ENCODE measurements at places on chromosomes 12 and 14. TPM values are rescaled to one million over a fixed set of nuclear protein-coding genes. Genes with fewer than 3 reads are reported as not detected.

DNA sequence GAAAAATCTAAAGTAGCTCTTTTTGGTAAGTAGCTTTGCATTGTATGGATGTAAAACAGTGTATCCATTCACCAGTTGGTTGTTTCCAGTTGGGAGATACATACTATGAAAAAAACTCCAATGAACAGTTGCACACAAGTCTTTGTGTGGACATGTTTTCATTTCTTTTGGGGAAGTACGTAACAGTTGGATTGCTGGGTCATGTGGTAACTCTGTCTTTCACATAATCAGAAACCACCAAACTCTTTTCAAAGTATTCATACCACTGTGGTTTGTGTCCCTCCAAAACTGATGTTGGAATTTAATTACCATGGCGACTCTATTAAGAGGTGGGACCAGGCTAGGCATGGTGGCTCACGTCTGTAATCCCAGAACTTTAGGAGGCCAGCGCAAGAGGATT, 58.9 kb upstream of the RESF1 start:
- no peak for DNase-seq
- H3K27ac ChIP-seq: no peak overlapping the region
- no peaks in the 10 kb centered on the region for H3K36me3 ChIP-seq

DNA sequence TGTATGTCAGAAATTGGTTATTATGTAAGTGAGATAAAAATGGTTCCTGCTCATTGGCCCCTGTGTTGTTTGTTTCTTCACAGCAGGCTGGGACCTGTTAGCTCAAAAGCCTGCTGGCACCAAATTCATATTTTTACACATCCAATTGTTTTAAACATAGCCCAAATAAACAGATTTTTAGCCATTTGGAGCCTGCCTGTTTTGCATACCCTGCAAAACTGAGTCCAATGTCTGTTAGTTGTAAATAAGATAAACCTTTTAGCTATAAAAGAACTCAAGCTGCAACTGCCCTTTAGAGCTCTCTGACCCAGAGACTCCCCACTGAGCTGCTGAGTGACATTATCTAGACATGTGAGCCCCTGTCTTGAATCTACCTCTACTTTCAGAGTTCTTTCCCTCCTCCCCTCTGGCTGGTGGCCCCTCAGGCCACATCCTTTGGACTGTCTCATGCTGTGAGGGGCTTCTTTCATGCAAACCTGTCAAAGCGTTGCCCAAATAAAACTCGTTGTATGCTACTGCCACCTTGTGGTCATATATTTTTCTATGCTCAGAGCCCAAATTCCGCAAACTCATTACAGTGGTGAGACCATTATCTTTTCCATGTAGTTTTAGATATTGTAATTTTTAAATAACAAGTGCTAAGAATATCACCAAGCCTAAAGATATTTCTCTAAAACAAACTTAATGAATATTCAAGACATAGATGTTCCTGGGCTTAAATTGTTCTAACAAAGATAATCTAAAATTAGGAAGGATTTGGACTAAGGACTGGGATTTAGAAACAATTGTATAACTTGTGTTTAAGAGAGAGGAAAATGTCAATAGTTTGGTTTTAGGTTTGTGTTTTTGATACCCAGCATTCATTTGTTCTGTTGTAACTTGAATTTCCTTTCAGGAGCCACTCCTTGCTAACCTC, 337.9 kb downstream of the AACS start:
- no peak overlapping the region for H3K4me3 ChIP-seq
- H3K36me3 ChIP-seq: no peaks in the 10 kb centered on the region
- no peaks in the 10 kb centered on the region for H3K4me1 ChIP-seq
- H3K27me3 ChIP-seq: peaks cover 56% of the 10 kb centered on the region
- no peak overlapping the region for H3K27ac ChIP-seq
- peak; percentile 45 for DNase-seq

Gene RNASE3
- total RNA-seq: not detected

DNA sequence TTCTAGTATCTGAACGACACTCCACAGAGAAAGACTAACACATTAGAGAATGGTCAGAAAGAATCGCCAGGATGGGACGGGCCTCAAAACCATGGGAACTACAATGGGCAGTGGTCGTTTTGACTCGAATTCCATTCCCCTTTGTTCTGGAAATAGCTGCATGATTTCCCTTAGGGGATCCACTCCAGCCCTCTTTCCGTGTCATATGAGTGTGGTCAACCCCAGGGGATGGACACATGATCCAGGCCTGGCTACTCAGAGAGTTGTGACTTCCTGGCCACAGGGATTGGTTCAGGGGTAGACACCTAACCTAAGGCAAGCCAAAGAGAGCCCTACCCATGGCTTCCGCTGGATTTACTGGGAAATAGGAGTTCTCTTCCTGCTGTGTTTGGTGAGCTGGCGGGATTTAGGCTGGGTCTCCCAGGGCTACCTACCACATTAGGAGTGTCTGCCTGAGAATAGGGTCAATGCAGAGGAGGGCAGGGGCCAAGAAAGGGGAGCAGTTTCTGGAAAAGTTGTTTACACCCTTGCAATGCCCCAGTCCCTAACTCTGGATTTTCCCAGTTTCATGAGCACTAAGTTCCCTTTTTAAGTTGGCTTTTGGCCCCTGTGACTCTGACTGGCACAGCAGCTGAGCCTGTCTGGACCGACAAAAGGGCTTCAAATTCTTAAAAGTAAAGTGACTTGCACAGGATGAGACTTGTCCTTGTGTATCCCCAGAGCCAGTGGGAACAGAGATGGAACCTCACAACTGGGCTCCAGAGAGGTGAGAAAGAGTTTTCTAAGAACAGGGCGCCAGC, 28.1 kb upstream of the GPATCH2L start:
- no peak overlapping the region for H3K27ac ChIP-seq
- H3K4me1 ChIP-seq: no peaks in the 10 kb centered on the region
- H3K27me3 ChIP-seq: peaks cover 1% of the 10 kb centered on the region
- DNase-seq: no peak
- no peaks in the 10 kb centered on the region for H3K36me3 ChIP-seq
- H3K4me3 ChIP-seq: no peak overlapping the region

Gene AQP2
- total RNA-seq: not detected

Gene MGAT2
- 43.8 TPM for total RNA-seq

DNA sequence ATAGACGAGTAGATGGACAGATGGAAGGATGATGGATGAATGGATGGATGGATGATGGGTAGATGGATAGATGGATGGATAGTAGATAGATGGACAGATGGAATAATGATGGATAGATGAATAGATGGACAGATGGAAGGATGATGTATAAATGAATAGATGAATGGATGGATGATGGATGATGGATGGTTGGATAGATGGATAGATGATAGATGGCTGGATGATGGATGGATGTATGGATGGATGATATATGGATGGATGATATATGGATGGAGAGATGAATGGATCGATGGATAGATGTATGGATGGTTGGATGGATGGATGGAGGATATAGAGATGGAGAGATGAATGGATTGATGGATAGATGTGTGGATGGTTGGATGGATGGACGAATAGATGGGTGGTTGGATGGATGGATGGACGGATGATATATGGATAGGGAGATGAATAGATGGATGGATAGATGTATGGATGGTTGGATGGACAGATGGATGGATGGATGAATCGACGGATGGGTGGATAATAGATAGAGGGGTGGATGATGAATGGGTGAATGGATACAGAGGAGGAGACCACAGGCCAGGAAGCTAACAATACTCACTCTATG, 19.3 kb downstream of the TRPV4 start:
- no peak for DNase-seq
- H3K36me3 ChIP-seq: no peaks in the 10 kb centered on the region
- no peak overlapping the region for H3K27ac ChIP-seq
- no peaks in the 10 kb centered on the region for H3K27me3 ChIP-seq
- peaks cover 5% of the 10 kb centered on the region for H3K4me1 ChIP-seq

Gene PSMC6
- 90.0 TPM for total RNA-seq

DNA sequence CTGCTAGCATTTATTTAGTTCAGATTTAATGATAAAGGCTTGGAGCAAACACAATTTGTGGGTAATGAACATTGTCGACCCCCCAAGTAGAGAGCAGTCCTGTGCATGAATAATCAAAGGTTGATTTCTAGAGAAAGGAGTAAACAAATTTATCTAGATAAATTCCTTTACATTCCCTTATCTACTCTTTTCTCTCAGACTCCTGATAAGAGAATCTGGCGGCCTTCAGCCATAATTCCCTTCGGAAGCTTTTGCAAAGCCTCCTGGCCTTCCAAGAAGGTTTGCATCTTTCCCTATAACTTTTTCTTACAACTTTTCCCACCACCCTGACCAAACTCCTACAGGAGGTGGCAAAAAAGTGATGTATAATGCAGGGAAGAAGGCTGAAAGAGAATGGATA, 42.1 kb downstream of the TMTC3 start:
- H3K27me3 ChIP-seq: no peaks in the 10 kb centered on the region
- no peak overlapping the region for H3K4me3 ChIP-seq
- no peak for DNase-seq
- H3K4me1 ChIP-seq: peaks cover 18% of the 10 kb centered on the region
- peaks cover 12% of the 10 kb centered on the region for H3K36me3 ChIP-seq
